ENCODE measurements at places on chromosomes 1 and 21.

DNA sequence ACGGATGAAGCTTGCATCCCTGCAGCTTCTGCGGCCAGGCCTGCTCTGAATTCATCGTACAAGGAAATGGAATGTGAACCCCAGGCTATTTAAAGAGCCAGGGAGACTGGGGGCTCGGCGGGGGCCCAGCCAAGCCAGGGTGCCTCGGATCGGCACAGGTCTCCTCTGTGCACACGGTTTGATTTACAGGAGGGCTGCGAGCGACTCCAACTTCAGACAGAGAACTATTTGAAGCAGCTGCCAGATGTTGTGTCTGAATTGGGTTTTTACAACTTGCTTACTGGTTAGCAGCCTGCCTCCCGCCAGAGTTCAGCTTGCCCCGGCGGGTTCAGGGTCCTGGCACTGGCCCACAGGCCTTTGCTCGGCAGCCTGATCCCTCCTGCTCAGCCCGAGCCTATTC, 83.2 kb downstream of the SPSB1 start:
- DNase-seq: no peak

DNA sequence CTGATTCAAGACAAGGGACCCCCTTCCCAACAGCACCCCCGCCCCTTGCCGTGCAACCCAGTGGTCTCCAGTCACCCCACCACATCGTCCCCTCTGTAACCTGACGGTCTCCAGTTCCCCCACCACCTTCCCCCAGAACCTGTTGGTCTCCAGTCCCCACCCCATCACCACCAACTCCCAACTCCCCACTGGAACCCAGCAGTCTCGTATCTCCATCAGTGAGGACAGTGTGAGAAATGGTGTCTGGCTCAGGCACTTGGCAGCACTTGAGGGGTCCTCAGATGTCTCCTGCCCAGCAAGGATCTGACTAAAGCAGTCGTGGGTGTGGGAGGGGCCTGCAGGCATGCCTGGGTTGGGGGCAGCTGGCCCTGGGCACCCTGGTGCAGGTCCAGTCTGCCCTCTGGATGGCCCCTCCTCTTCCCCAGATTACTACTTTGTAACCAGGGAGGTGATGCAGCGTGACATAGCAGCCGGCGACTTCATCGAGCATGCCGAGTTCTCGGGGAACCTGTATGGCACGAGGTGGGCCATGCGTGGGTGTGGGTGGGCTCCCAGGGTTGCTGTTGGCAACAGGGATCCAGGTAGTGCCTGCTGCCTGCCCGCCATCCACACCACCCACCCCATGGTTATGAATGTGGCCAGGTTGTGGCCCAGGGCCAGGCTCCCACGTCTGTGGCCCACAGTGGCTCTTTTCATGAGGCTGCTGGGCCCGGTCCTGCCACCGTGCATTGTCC, 3.1 kb upstream of the GJC2 start:
- DNase-seq: no peak

DNA sequence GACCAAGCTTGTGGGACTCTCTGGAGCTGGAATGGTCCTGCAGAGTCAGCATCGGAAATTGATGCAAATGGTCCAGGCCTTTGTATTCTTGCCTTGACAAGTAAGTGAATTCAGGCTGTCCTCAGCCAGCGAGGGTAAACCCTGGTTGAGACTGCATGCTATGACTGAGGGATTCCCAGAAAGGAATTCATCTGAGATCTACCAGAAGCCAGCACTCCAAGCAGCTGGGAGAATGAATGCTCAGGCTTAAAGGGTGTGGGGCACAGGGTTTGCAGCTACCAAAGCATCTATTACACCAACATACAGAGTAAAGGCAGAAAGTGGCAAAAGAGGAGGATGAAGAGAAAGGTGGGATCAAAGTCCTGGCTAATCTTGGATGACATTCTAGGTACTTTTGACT, 257.0 kb upstream of the LYPLAL1 start:
- DNase-seq: no peak

DNA sequence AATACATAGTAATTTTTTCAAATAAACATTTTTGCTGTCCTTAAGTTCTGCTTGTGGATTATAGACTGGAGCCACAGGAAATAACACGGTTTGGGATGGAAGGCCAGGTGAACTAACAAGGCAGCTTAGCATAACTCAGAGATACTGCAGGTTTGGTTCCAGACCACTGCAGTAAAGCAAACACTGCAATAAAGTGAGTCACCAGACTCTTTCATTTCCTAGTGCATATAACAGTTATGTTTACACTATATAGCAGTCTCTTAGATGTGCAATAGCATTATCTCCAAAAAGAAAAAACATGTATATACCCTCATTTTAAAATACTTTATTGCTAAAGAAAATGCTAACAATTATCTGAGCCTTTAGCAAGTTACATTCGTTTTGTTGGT, 22.0 kb downstream of the LRRC42 start:
- no peak for DNase-seq

All from activated T-cell treated with anti-CD3 and anti-CD28 coated beads, Interleukin-2, amount 50 U/mL, for 72 hours (primary cell).